ENCODE measurements at places on chromosomes 1 and 21.
A peak's percentile ranks its signal among the peaks of the same experiment; 100 is the strongest.

- H3K4me1 ChIP-seq = no peaks in the 10 kb centered on the region
- H3K27me3 ChIP-seq = no peaks in the 10 kb centered on the region
- no peak overlapping the region for H3K27ac ChIP-seq
- H3K36me3 ChIP-seq = no peaks in the 10 kb centered on the region
- DNase-seq = peak; percentile 75
Observed at GRCh38 chr1:182054698-182055326, 6.7 kb downstream of the ZNF648 start.

DNA sequence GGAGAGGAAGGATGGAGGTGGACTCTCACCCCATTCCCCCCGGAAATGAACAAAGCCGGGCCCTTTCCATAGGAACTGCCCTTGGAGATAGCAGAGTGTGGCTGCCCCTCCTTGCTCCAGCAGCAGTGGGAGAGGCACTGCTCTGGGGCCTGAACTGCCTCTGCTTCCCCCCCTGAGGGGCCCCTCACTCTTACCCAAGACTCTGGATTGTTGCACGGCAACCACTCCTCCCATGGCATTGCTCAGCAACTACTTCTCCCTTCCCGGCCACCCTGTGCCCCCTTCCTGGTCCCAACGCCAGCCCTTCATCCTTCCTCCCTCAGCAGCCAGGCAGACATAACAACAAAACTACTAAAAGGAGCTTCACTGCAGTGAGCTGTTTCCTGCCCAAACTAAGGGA, 3.0 kb upstream of the ACKR1 start:
- no peak for DNase-seq
- no peaks in the 10 kb centered on the region for H3K36me3 ChIP-seq
- H3K4me3 ChIP-seq = no peak overlapping the region
- H3K27me3 ChIP-seq = no peaks in the 10 kb centered on the region
- H3K27ac ChIP-seq = no peak overlapping the region

DNA sequence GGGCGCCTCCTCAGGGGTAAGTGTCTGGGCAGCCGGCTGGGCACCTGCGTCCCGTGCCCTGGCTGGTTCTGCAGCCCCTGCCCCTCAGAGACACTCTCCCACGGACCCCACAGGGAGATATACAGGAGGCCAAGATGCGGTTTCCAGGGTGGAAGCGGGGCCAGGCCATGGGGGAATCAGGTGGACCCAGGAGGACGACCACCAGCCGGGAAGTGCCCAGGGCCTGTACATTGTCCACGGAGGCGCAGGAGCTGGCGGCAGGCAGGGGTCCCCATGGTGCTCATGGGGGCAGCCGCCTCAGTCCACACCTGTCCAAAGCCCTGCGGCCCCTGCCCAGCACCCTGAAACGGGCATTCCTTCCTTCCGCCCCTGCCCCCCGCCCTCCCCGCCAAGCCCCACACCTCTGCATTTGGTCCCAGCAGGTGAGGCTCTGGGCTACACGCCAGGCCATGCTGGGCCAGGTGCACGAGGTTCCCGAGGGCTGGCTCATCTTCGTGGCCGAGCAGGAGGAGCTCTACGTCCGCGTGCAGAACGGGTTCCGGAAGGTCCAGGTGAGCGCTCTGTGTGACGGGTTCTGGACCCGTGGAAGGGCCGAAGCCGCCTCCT, 36.7 kb downstream of the SLC19A1 start:
- no peaks in the 10 kb centered on the region for H3K27me3 ChIP-seq
- H3K4me1 ChIP-seq = no peaks in the 10 kb centered on the region
- no peak overlapping the region for H3K4me3 ChIP-seq
- no peak overlapping the region for H3K27ac ChIP-seq
- no peak for DNase-seq

GRCh38 chr1:65065524-65066418, 82.2 kb upstream of the AK4 start:
- peak overlapping the region; percentile 72 for H3K27ac ChIP-seq
- no peaks in the 10 kb centered on the region for H3K36me3 ChIP-seq
- H3K4me3 ChIP-seq = peak overlapping the region; percentile 63
- peaks cover 19% of the 10 kb centered on the region for H3K4me1 ChIP-seq
- no peaks in the 10 kb centered on the region for H3K27me3 ChIP-seq
- peak; percentile 38 for DNase-seq

DNA sequence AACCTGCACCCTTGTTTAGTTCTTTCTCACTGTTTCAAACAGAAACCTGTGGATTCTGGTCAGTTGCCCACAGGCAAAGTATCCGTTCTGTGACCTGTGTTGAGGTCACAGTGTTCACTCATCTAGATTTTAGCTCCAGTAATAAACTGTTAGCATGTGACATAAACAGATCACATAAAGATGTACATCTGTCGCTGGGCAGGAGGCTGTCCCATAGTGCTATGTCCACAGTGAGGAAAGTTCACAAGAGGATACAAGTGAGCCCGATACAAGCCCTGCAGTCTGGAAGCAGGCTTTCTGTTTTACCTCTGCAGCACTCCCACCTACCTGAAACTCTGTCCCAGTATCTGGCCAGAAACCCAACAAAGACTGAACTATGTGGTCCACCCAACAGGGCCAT, 28.4 kb downstream of the LMX1A start:
- no peak overlapping the region for H3K4me3 ChIP-seq
- H3K27me3 ChIP-seq = peaks cover 2% of the 10 kb centered on the region
- no peak for DNase-seq
- H3K27ac ChIP-seq = no peak overlapping the region
- no peaks in the 10 kb centered on the region for H3K4me1 ChIP-seq
- H3K36me3 ChIP-seq = no peaks in the 10 kb centered on the region

DNA sequence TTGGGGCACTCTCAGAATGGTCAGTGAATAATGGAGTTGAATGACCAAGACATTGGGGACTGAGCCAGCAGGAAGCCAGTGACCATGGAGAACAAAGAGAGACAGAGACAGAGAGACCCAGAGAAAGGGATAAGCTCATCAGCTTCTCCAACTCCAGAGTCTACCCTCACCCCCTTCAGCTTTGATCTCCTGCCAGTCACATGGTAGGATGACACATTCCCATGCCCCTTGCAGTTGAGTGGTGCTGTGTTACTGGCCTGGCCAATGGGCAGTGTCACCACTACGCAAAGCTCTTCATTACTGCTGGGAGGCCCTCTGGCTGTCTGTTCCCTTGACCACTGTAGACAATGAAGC, 643.5 kb downstream of the AJAP1 start:
- H3K36me3 ChIP-seq = no peaks in the 10 kb centered on the region
- no peak for DNase-seq
- H3K27me3 ChIP-seq = no peaks in the 10 kb centered on the region
- no peak overlapping the region for H3K27ac ChIP-seq

GRCh38 chr1:248622570-248623001, 12.3 kb downstream of the OR2T11 start:
- H3K36me3 ChIP-seq = no peaks in the 10 kb centered on the region
- H3K27ac ChIP-seq = no peak overlapping the region
- H3K27me3 ChIP-seq = no peaks in the 10 kb centered on the region
- H3K4me3 ChIP-seq = no peak overlapping the region
- DNase-seq = no peak
- no peaks in the 10 kb centered on the region for H3K4me1 ChIP-seq

- no peaks in the 10 kb centered on the region for H3K4me1 ChIP-seq
- no peak overlapping the region for H3K4me3 ChIP-seq
- no peaks in the 10 kb centered on the region for H3K36me3 ChIP-seq
- H3K27me3 ChIP-seq = no peaks in the 10 kb centered on the region
- DNase-seq = no peak
- H3K27ac ChIP-seq = no peak overlapping the region
Observed at GRCh38 chr21:45334591-45335081, 46.9 kb upstream of the POFUT2 start.

DNA sequence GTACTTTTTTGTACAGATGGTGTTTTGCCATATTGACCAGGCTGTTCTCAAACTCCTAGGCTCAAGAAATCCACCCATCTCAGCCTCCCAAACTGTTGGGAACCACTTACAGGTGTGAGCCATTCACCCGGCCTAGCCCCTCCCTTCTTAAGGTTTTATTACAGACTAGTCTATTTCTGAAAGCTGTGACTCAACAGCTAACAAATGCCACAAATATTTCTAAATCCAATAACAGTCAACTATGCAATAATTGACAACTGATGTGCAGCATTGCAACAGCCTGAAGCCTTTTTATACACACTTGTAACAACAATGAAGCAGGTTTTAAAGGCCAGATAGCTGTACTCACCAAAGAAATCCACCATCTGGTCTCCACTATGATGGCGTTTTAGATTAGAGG, 51.4 kb downstream of the GRIK1 start:
- H3K36me3 ChIP-seq = no peaks in the 10 kb centered on the region
- H3K4me1 ChIP-seq = no peaks in the 10 kb centered on the region
- no peak for DNase-seq
- H3K4me3 ChIP-seq = no peak overlapping the region

DNA sequence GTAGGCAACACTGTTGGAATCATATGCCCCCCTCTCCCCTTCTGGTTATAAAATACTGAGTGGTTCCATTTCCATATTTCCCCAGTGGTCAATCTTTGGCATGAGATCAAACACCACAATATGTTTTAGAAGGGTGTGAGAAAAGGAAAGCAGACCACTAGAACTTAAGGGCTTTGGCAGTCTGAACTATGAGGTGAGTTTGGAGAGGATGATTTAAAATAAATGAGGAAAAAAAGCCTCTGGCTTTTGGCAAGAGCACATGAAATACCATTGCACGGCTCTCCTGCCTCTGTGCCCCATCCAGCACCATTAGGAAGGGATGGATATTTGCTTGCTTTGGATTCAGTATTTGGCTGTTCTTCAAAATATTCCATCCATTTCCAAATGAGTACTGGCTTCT, 339.5 kb upstream of the C1orf87 start:
- H3K27me3 ChIP-seq = no peaks in the 10 kb centered on the region
- H3K27ac ChIP-seq = no peak overlapping the region
- H3K36me3 ChIP-seq = no peaks in the 10 kb centered on the region
- DNase-seq = no peak
- H3K4me1 ChIP-seq = no peaks in the 10 kb centered on the region
- H3K4me3 ChIP-seq = no peak overlapping the region

DNA sequence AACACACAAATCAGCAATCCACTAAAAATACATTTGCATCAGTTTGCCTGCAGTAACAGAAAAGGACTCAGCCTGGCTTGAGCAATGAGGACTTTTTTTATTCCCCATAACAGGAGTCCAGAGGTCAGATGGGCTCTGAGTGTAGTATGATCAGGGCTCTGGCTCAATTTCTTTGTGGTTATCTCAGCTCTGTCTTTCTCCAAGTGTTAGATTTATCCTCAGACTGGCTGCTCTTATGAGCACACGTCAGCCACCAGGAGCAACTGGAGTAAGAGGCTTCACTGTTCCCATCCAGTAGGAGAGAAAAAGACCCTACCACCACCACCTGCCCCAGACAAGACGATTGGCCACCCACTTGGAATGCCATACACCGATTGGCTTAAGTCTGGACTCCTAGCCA, 36.2 kb upstream of the KLHDC7A start:
- H3K27ac ChIP-seq = no peak overlapping the region
- H3K36me3 ChIP-seq = no peaks in the 10 kb centered on the region
- H3K4me3 ChIP-seq = no peak overlapping the region
- H3K27me3 ChIP-seq = no peaks in the 10 kb centered on the region

DNA sequence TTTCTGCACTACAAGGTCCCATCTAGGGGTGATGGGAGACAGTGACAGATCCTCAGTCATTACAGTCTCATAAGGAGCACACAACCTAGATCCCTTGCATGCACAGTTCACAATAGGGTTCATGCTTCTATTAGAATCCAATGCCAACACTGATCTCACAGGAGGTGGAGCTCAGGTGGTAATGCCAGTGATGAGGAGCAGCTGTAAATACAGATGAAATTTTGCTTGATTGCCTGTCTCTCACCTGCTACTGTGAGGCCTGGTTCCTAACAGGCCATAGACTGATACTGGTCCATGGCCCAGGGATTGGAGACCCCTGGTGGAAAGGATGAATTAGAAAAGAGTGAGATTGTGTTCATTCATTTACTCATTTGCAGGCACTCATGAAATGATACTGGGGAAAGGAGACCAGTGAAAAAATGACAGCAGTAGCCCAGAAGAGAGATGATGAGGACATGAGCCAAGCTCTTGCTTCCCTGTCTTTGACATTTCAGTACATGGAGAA, 251.6 kb upstream of the DUSP10 start:
- no peaks in the 10 kb centered on the region for H3K36me3 ChIP-seq
- no peak for DNase-seq
- peaks cover 17% of the 10 kb centered on the region for H3K4me1 ChIP-seq

- H3K4me3 ChIP-seq = no peak overlapping the region
- no peak overlapping the region for H3K27ac ChIP-seq
- no peaks in the 10 kb centered on the region for H3K36me3 ChIP-seq
Observed at GRCh38 chr1:119617751-119618691, 30.0 kb downstream of the ZNF697 start.

DNA sequence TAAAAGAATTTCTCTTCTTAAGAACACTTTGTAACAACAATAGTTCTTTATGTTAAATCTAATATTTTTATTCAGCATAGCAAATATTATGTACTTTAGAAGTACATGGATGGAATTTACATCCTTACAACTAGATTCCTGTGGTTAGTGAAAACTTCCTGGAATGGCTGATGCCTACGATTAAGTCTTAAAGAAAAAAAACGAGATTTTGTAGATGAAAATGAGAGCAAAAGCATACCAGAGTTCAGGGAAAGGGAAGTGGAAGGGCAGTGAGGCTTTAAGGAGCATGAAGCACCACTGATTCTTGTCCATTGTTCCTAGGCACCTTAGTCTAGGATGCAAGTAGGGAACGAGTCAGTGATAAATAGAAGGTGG, 26.7 kb downstream of the CFH start:
- no peaks in the 10 kb centered on the region for H3K27me3 ChIP-seq
- no peak for DNase-seq
- no peaks in the 10 kb centered on the region for H3K36me3 ChIP-seq
- H3K4me3 ChIP-seq = no peak overlapping the region

GRCh38 chr1:16173447-16174260, 17.8 kb upstream of the EPHA2 start:
- H3K36me3 ChIP-seq = no peaks in the 10 kb centered on the region
- H3K4me3 ChIP-seq = no peak overlapping the region
- no peak for DNase-seq
- no peak overlapping the region for H3K27ac ChIP-seq

DNA sequence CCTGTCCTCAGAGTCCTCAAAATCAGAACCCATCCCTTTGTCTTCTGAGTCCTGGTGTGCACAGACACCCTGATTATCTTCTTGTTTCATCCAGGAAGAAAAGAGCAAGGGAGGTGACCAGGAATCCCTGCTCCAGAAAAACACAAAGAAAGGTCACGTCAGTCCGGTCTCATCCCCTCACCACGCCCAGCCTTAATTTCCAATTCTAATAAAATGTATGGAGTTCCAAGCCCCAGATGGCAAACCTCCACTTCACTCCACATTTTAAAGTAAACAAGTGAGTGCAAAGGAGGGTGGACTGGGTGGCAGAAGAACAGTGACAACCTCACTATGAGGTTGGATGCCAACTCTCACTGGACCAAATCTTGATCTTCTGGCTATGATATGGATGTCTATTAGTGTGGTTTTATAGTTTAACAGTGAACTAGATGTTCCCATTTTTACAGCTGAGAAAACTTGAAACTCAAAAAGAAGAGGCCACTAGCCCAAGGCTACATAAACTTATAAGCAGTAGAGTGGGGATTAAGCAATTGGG, 22.0 kb downstream of the ZNF697 start:
- H3K4me3 ChIP-seq = no peak overlapping the region
- H3K36me3 ChIP-seq = no peaks in the 10 kb centered on the region
- H3K27me3 ChIP-seq = no peaks in the 10 kb centered on the region
- no peak overlapping the region for H3K27ac ChIP-seq
- no peak for DNase-seq

Data from natural killer cell (primary cell).